ENCODE measurements at places on chromosomes 3 and 15.

DNA sequence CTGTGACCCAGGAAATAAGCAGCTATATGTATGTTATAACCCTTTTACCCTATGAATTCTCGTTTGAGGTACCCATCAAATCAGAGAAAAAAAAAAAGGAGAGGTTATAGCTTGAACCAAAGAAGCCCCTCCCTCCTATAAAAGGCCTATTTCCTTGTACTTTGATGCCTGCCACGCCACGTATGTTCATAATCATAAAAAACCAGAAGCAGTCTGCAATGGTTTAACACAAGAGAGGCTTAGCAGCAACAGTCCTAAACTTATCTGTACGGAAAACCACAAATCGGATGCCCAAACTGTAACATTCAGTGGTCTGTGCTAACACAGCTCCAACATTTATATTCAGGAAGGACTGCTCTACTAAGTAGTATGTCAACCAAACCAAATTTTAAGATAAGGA is 21.2 kb downstream of the CCR8 start:
- no peak for DNase-seq

GRCh38 chr3:172354931-172355499 is 93.2 kb downstream of the GHSR start:
- DNase-seq: no peak

DNA sequence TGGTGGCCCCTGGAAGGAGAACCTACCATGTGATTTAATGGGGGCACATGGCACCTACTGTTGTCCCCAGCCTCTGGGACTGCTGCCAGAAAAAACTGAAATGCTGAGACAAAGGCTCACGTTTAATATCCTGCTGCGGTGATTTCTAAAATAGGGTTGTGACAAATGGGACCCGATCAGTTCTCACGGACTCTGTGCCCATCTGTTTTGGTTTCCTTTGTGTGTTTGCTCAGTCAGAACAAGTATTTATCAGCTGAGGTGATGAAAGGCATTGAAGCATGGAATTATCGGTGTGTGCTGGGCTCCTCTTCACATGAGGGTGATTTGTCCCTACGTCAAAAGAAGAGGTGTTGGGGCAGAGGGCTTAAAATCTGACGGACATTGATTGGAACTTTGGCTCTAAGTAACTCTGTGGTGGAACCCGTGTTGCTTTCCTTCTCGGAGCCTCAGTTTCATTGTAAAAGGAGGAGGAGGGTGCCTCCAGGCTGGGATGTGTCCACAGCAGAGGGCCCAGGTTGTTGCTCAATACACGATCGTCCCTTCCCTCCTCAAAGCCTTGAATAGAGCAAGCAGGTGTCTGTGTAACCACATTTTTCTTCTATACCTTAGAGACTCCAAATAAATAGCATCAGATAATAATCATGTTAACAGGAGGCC is 283.3 kb upstream of the RGMA start:
- no peak for DNase-seq

DNA sequence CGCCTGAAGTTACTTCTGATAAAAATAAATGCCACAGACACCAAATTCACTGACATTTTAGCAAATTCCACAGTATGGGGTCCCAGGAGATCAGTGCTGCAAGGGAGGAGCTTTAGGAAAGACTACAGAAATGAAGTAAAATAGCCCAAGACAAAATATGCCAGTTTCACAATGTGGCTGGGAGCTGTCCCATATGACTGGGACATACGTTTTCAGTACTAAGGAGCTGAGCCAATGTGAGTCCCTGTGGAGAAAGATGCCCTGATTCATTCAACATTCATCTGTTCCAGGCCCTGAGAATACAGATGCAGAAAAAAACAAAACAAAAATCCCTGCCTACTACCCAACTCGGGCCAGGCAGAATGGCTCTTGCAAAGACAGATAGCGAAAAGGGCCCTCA is 63.4 kb upstream of the FAM174B start:
- no peak for DNase-seq

GRCh38 chr3:47380026-47380600 is 708 bp upstream of the PTPN23 start:
- no peak for DNase-seq

DNA sequence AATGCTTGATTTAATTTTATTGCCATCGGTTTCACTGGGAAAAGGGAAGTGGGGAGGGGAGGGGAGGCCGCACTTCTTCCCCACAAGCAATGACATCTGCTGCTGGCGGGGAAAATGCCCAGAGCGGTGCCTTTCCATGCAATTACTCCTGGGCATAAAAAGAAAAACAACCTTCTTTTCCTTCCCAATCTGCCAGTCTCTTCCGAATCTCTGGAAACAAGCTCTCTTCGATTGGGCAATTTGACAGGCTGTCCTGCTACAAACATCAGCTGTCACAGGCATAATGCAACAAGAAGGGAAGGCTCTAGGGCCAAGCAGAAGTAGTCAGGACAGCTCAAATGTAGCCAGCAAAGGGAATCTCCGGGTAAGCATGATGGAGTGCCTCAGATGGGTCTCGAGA is 93.4 kb upstream of the STRIT1 start:
- DNase-seq: no peak

- DNase-seq: no peak
Measured at GRCh38 chr3:48655063-48655462, 7.6 kb downstream of the CELSR3 start.

DNA sequence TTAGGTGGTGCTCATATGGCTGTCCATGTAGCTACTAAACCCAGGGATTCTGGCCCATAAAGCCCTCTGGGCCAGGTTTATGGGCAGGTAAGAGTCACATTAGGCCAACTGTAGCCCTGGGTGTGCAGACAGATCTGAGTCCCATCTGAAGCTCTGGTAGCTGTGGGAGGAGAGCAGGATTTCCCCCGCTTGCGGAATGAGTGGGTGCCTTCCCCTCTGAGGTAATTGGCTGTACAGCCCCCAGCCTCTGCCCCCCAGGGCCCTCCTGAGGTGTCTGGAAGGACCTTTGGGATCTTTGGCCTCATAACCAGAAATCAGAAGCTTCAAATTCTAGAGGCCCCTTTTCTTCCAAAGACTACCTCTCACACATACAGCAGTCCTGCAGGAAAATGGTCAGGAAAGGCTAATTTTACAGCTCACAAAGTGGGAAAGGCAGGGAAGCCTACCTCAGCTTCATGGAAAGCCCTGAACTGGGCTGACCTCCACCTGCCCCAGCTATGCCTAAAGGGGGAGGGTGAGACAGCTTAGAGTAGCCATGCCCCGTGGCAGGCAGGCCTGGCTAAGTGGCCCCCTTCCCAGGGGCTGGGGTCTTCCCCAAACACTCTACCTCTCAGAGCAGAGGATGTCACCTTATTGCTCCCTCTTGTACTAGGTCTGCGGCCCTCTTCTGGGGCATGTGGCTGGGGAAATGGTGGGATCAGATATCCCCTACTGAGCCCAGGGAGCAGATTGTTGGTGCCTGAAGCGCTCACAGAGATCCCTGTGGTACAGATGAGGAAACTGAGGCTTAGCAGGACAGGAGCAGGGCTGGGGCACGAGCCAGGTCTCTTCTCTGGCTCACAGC is 16.8 kb downstream of the HEMK1 start:
- no peak for DNase-seq

GRCh38 chr3:13266651-13267362 is 153.3 kb downstream of the NUP210 start:
- DNase-seq: no peak

DNA sequence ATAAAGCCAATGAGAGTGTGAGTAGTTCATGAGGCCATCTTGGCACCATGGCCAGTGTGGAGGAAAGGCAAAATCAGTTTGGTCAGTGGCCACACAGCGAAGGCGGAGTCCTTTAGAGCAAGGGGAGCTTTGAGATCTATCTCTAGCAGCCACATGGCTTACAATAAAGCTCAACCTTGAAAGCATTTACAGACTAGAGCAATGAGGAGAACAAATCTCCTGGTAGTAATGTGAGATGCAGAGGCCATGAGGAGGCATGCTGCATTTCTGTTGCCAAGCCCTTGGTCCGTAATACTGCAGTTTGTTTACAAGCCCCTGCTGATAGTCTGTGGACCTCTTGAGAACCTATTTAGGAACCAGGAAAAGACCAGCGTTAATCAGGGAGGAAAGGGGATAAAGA is 381.5 kb upstream of the C2CD4B start:
- DNase-seq: no peak

DNA sequence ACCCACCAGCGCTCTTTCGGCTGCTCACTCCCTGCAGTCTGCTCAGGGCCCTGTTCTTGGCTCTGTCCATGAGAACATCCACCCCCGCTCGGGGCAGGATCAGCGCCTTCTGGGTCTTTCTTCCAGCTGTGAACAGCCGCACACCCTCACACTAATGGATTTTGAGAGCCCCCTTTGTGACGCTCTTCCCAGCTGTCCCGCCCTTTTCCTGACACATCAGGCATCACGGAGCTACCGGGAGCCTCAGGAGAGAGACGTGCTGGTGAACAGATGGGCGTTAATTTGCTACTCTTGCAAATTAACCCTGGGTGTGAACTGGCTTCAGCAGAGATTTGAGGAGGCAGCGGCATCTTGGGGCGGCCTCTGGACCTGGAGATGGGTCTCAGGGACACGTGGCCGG is 113.0 kb downstream of the TMEM266 start:
- no peak for DNase-seq

DNA sequence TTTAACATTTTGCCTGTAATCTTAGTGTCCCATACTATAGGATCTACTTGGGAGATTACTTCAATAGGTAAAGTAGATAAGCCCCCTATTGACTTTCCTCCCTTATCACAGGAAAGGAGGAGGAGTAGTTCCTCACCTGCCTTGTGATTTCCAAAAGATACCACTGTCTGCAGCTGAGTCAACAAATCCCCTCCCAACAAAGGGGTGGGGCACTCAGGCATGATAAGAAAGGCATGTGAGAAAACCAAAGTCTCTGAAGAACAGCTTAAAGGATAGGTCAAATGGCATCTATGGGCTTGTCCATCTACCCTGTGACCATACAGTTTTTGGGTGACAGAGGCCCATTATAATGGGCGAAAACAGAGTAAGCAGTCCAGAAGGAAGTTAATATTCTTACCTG is 71.3 kb upstream of the WNT7A start:
- no peak for DNase-seq

GRCh38 chr3:97389936-97390335 is 374.6 kb upstream of the ARL6 start:
- no peak for DNase-seq

DNA sequence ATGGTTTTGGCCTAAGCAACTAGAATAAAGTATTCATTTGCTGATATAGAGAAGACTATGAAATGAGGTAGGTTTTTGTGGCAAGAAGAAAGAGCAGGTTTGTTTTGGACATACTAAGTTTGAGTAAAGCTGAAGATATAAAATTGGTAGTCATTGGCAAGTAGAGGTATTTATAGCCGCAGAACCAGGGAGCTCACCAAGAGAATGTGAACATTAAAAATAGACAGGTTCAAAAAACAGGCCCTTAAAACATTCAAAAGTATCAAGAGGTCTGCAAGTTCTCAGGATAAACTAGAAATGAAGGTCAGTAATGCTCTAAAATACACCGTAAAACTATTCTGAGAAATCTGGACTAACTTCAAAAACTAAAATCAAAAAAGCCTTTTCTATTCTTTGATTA is 240.7 kb downstream of the SCAPER start:
- DNase-seq: no peak

DNA sequence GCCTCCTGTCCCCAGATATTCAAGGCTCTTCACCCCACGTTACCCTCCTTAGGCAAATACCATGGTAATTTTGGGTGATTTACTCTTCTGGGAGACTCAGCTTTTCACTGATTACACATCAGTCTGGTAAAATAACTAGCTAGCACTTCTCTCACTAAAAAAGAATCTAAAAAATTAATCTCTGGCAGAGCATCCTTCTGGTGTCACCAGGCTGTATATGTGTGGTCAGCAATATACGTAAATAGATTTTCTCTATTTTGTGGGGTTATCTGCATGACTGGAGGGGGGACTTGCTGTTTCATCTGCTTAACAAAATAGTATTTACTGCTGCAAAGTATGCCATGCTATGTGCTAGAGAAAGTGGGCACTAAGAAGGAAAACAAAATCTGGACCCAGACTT is 45.1 kb downstream of the LRRC28 start:
- no peak for DNase-seq

GRCh38 chr3:20060974-20061685 is 20.9 kb downstream of the KAT2B start:
- no peak for DNase-seq

DNA sequence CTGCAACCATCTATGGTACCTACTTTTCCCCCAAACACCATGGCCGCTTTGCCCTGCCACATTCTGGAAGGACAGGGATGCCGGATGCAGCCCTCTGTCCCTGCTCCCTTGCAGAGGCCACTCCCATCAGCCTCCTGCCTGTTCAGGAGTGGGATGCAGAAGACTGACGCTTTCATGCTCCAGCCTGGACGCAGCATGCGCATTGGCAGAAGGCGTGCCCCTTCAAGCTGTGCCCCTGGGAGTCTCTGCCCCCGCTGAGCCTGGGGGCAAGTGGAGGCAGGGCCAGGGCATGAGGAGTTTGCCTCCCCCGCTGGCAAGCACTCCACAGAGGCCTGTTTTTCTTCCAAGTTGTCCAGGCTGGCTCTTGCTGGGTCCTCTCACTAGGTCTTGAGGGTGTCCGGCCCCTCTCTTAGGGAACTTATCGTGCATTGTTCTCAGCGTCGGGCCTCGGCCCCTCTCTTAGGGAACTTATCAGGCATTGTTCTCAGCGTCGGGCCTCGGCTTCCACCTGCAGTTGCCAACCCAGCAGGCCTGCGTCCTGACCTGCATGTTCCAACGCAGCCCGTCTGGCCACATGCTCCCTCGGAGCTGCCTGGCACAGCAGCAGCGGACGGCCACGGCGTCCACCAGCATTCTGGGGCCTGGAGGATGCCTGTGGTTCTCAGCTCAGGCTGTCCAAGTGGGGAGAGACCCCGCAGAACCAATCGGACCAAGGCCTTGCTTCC is 14.6 kb upstream of the SNRPA1 start:
- DNase-seq: no peak

DNA sequence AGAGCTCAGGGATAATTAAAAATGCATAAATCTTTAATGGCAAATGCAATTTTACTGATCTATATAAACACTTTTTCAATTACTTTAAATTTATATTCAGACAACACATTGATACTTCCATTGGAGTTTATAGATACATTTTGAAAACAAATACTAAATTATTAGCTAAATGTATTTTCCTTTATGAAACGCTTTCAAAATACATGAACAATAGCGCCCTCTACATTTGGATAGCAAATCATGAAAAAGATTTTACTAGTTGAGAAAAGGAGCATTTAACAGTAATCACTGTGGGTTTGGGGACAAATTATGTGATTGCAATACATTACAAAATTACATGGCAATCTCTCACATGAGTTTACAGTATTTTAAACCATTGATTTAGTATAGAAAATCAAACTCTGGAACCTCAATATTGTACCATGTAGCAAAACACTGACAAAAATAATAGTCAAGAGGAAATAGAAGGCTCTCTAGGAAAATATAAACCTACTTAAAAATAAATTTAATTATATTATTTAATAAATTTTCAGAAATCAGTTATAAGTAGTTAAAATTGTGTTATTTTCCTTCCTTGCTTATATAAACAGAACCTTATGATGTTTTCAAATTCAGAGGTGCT is 207.9 kb downstream of the ZIC1 start:
- DNase-seq: no peak

DNA sequence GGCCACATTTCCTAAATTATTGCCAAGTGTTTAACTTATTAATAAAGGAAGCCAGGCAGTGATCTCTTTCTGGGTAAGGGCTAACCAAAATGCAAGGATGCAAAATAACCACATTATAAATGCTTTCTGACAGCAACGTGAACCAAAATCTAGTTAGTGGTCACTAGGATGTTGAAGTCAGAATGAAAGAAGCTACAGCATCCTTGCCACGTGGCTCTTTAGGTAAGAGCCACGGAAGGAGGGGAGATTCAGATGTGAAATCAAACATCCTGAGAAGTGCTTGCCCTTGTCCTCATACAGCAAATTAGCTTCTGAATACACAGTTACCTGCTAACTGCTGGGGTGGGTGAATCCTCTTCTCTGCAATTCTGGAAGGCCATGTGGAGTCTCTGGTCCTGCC is 246.2 kb downstream of the FEZF2 start:
- no peak for DNase-seq

Measured in type B pancreatic cell (in vitro differentiated cells).